ENCODE measurements at places on chromosomes 16 and 17.
A peak's percentile ranks its signal among the peaks of the same experiment; 100 is the strongest.

- DNase-seq = no peak
These were observed 50.3 kb upstream of the MEAK7 start for GRCh38 chr16:84554627-84555328.

DNA sequence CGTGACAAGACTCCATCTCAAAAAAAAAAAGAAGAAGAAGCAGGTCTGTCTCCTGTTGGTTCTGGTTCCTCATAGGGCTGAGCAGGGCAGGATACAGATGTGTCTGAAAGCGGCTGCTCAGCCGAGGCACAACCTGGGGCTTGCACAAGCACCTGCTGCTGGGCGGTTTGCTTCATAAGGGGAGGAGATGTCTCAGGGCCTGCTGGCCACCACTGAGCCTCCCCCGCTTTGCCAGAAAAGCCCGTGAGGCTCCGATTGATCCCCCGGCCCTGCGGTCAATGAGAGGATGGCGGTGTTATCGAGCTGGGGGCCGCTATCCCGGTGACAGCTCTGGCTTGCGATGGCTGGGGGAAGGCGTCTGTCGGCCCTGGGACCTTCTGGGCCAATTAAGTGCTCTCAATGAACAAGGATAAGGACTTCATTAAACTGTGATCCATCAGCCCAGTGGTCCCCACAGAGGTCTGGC lies 162.0 kb downstream of the SDK2 start:
- no peak for DNase-seq

GRCh38 chr16:88804552-88805339 lies 1.2 kb downstream of the CDT1 start:
- DNase-seq = peak; percentile 20

DNA sequence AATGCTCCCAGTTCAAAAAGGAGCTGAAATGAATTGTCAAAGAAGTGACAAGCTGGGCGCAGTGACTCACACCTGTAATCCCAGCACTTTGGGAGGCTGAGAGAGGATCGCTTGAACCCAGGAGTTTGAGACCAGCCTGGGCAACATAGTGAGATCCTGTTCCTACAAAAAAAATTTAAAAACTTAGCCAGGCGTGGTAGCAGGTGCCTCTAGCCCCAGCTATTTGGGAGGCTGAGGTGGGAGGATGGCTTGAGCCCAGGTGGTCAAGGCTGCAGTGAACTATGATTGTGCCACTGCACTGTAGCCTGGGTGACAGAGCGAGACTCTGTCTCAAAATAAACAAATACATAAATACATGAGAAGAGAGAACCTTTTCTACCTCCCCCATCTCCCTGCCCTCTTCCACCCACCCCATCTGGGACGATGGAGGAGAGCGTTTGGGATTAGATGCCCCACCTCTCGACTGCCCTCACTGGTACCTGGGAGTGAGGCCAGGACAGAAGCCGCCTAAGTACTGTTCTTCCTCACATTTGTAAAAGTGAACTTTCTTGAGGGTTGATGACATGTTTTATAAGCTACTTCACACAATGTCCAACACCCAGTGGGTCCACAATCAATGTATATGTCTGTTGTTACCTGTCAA lies 2.4 kb downstream of the IL4R start:
- DNase-seq = no peak

DNA sequence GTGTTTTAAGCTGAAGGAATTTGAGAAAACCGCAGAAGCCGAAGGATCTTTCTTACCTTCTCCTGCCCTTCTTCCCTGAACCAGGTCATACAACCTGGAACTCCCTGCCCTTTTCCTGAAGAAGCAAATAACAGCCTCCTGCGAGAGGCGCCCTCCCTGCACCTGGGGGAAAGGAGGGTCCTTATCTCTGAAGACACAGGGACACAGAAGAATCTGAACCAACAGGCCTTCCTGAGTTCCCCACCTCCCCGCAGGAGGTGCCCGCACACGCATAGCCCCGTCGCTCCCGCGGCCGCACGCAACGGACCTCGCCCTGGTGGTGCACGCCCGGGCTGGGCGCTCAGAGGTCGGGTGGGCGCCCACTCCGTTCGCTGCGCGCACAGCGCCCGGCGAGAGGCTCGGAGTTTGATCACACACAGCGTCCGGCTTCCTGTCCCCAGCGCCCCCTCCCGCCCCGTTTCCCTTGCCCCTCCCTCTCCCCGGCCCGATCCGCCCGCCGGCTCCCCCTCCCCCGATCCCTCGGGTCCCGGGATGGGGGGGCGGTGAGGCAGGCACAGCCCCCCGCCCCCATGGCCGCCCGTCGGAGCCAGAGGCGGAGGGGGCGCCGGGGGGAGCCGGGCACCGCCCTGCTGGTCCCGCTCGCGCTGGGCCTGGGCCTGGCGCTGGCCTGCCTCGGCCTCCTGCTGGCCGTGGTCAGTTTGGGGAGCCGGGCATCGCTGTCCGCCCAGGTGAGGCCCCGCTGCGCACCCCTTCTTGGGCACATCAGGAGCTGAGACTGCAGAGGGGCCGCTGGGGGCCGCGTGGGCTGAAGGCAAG lies at the start of gene TNFSF12:
TSS of gene TNFSF12 (plus strand) at position 474 of the 816 bp plus-strand sequence. CDS start at position 570, 96 bp downstream.
- DNase-seq = no peak

- no peak for DNase-seq
These were observed 52.1 kb upstream of the SLC12A3 start for GRCh38 chr16:56812884-56813283.

GRCh38 chr16:53080345-53081031 lies 25.7 kb downstream of the CHD9 start:
- peak; percentile 23 for DNase-seq

- no peak for DNase-seq
These were observed 5.9 kb downstream of the POLR2C start for GRCh38 chr16:57468346-57468745.

GRCh38 chr16:11198828-11199227 lies 57.2 kb downstream of the SOCS1 start:
- DNase-seq = peak; percentile 86

DNA sequence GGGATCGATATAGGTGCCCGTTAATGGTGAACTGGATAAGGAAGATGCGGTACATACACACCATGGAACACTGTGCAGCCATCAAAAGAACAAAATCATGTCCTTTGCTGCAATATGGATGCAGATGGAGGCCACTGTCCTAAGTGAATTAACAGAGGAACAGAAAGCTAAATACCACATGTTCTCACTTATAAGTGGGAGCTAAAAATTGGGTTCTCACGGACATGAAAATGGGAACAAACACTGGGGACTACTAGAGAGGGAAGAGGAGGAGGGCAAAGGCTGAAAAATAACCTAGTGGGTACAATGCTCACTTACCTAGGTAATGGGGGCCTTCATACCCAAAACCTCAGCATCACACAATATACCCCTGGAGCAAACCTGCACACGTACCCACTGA lies 302.6 kb downstream of the XYLT1 start:
- DNase-seq = no peak

DNA sequence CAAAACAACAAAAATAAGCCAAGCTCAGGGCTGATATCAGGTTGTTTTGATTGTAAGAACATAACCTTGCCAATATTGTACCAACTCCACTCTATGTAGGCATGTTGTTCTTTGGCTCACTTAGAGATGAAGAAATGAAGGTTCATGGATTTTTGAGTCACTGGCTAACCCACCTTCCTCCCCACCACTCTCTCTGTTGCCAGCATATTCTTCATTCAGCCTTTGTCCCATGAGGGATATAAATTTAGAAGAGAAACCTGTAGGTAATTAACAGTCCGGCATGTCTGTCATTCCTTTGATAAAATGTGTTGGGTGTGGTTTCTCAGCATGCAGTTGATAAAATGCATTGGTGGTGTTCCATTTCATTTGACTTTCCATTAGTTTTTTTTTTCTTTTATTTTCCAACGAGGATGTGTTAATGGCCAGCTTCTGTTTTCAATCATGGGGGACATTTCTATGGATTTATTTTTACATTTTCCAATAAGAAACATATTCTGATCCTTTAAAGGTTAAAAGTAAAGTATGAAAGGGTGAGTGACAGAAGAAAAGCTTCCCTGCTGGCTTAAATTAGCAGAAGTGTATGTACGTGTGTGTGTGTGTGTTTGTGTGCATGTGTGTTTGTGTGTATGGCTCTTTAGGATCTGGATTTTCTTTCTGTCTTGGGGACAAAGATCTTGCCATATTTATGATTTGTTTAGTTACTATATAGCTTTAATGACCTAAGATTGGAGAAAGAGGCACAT lies 166.2 kb upstream of the KCNJ16 start:
- peak; percentile 8 for DNase-seq

DNA sequence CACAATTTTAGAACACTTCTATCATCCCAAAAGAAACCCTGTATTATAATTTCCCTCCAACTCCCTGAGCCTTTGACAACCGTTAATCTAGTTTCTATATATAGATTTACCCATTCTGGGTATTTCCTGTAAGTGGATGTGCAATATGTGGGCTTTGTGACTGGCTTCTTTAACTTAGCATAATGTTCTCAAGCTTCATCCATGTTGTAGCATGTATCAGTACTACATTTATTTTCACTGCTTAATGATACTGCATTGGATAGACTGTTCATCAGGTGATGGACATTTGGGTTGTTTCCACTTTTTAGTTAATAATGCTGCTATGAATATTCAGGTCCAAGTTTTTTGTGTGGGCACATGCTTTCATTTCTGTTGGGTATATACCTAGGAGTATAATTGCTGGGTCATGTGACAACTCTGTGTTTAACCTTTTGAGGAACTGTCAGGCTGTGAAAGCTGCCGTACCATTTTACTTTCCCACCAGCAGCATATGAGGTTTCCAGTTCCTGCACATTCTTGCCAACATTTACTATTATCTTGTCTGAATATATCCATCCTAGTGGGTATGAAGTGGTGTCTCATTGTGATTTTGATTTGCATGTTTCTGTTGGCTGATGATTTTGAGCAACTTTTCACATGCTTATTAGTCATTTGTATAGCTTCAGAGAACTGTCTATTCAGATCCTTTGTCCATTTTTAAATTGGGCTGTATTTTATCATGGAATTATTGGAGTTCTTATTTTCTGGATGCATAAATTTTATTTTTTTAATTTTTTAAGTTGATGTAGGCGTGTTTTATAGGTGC lies 16.4 kb downstream of the REXO5 start:
- no peak for DNase-seq

DNA sequence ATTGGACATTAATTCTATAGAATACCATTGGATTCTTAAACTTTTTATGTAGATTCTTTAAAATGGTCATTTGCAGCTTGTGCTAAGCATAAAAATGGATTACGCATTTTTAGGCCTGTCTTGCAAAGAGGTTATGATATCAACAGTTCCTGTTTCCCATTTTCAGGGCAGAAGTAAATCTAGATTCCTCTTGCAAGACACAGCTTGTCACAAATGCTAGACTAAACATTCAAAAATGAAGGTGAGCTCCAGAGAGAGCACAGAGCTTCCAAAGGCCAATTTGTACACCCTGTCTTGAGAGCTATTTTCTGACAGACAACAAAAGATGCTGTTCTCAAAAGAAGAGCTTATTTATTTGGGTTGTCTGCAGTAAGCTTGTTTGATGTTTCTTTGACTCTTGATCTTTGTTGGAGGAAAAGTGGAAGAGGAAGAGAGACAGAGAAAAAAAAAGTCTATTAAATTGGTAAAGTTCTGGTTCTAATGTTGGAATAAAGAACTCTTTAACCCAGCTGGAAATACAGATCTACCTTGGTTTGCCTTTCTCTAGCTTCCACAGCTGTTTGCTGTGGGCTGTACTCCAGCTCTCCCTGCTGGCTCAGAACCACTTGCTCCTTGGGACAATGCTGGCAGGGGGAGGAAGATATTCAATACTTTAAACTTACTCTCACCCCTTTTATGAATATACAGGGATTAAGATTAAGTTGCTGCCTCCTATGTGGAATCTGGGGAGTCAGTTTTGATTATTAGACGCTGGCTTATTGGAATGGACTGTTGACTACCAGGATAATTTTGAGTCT lies 651.8 kb downstream of the CDH11 start:
- DNase-seq = peak; percentile 18

DNA sequence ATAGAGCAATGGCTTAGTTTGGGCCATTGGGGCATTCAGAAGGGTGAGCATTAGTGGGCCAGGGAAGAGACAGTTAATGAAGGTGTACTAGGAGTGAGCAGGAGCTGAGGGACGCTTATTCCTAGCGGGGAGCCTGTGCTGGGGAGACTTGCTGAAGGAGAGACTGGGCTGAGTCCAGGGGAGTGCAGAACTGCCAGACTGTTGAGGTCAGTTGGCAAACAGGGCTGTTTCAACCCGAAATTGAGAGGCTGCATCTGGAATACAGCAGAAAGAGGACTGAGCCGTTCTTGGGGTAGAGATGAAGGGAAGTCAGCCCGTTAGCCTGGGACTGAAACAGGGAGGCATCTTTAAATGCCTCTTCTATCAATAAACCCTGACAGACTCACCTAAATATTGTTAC lies 33.2 kb downstream of the MAP2K6 start:
- DNase-seq = no peak

- DNase-seq = no peak
These were observed 1795.9 kb downstream of the TP53TG3F start for GRCh38 chr16:35255186-35255803.

DNA sequence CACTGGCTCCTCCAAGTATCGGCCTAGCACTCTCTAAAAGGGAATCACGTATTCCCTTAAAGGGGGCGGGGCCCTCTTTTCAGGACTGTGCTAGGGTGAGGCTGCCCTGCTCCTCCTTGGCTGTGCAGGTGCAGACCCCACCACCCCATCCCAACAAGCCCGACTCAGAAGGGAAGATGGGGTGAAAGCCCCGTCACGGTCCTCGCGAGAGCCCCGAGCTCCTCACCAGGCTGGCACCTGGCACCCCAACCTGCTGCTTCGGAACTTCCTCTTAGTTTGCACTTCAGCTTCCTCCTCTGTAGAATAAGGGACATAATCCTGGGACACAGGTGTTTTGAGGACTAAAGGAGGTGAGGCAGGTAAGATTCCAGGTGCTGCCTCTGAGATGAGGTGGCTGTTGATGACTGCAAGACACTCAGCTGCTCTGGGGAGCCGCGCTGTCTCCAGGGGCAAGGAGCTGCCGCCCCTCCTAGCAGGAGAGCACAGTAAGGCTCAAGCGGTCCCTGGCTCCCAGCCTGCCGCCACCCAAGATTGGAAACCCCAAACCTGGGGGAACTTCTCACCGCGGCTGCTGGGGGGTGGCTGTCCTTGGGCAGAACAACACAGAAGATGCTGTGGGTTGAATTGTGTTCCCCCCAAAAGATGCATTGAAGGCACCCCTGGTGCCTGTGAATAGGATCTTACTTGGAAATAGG lies 88.8 kb downstream of the MGAT5B start:
- DNase-seq = no peak

- peak; percentile 32 for DNase-seq
These were observed 1.0 kb downstream of the NOG start for GRCh38 chr17:56594320-56595107.

GRCh38 chr16:85306071-85306792 lies 194.0 kb upstream of the CIBAR2 start:
- DNase-seq = no peak

DNA sequence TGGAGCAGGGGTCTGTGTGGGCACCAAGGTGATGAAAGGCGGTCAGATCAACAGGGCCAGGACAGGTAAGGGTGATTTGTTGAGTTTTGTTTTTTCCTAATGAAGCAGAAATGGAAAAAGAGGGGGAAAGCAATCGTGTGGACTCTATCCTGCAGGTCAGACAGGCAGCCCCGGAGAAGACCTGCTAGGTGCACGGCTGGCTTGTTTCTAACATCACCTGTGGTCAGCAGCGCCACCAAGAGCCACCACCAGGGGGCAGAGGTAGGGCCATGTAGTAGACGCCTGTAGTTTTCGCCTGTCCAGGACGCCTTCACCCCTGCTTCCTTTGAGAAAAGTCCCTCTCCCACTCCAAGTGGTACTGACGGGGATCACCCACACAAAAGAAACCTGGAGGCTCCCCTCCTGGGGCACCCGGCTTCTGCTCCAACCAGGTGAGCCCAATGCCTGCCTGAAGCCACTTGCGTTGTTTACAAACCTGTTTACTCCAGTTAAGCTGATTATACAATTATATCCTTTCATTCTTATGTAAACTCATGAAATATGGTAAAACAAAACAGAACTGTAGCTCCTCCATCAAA lies 54.2 kb upstream of the SEC14L1 start:
- DNase-seq = peak; percentile 65

- DNase-seq = peak; percentile 53
These were observed 3.3 kb downstream of the MAP2K6 start for GRCh38 chr17:69417545-69418483.
